Iris pigment epithelial cell (primary cell): ENCODE measurements at places on chromosomes 12 and 14.

DNA sequence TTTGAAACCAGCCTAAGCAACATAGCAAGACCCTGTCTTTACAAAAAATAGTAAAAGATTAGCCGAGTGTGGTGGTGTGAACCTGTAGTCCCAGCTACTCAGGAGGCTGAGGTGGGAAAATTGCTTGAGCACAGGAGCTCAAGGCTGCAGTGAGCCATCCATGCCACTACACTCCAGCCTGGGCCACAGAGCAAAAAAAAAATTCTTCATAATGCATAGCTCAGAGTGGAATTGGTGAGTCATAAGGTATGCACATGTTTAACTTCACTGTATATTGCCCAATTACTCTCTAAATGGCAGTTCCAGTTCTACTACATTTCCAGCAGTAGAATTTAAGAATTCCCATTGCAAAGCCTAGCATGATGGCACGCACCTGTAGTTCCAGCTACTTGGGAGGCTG, 26.8 kb upstream of the CLIP1 start:
- peak; percentile 95 for DNase-seq

DNA sequence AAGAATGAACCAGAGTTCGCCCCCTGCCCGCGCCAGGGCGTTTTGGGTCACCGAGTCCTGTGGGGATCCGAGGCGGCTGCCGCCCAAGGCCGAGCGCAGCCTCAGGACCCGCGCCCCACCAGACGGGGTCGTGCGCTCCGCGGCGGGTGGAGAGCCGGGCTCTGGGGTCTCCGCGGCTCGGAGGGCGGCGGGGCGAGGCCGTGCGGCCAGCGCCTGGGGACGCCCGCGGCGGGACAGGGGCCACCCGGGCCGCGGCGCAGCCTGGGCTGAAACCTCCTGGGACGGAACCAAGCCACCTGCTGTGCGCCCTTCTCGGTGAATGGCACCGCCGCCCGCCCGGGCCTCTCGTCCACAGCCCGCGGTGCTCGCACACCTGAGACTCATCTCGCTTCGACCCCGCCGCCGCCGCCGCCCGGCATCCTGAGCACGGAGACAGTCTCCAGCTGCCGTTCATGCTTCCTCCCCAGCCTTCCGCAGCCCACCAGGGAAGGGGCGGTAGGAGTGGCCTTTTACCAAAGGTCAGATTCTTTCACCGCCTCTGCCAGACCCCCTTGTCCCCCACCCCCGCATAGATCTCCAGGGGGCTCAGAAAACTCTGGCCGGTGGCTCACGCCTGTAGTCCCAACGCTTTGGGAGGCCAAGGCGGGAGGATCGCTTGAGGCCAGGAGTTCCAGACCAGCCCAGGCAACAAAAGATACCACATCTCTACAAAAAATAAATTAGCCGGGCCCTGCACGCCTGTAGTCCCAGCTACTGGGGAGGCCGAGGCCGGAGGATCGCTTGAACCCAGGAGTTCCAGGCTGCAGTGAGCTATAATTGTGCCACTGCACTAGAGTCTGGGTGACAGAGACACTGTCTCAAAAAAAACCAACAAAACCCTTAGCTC, 901 bp downstream of the B3GNT4 start:
- DNase-seq: no peak

DNA sequence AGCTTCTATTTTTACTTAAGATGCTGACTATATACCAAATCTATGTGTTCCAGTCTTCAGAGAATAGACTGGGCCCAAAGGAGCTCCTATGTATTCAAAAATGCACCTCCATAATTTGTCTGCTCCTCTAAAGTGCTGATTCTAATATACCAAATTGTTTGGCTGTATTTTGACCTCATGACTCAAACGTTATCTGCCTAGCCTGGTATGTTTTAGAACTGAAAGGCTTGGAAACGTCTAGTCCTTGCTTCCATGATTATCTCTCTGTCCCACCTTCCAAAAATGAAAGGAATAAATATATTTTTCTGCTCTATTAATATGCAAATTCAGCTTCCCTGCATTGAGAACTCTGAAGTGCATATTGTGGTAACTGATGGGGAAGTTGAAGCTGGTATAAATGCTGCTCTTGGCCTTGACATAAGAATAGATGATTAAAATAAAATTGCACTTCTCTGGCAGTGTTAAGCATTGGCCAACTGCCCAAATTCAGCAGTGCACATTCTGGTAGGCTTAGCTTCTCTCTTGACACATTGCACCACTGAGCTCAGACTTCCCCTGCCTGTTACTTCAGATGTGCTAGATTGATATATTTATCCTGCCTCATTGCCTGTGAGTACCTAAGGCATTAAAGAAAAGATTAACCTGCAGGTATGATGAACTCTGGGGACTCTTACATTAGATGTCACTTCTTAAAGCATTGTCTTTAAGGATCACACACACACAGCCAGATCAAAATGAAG, 882.3 kb downstream of the RPS29 start:
- DNase-seq: peak; percentile 66

- no peak for DNase-seq
Measured at GRCh38 chr12:120759591-120760348, 34.1 kb downstream of the ACADS start.

GRCh38 chr12:6950811-6951540, at the start of gene PTPN6:
TSS of gene PTPN6 (plus strand) at chr12:6951356. CDS start at chr12:6951513, 157 bp downstream.
- no peak for DNase-seq

- DNase-seq: no peak
Measured at GRCh38 chr12:65501093-65501621, 222.7 kb downstream of the MSRB3 start.

- DNase-seq: peak; percentile 84
Measured at GRCh38 chr14:95519699-95520098, 3.2 kb upstream of the SYNE3 start.

- DNase-seq: peak; percentile 41
Measured at GRCh38 chr12:119704065-119704747, 36.3 kb downstream of the PRKAB1 start.

DNA sequence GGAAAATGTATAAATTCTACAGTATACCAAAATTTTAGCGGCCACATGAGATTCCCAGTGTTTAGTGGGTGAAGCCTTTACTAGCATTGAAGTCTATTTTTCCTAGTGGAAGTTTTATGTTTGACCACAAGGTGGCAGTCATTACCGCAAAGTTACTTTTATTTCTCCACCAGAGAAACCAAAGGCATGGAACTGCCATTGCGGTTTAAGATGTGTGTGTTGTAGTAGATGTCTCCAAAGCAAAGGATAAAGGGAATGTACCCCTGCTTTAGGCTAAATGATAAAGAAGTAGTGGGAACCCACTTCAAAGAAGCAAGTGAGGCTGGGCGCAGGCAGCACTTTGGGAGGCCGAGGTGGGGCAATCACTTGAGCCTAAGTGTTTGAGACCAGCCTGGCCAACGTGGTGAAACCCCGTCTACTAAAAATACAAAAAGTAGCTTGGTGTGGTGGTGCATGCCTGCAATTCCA, 140.5 kb downstream of the PRKCH start:
- DNase-seq: peak; percentile 82

DNA sequence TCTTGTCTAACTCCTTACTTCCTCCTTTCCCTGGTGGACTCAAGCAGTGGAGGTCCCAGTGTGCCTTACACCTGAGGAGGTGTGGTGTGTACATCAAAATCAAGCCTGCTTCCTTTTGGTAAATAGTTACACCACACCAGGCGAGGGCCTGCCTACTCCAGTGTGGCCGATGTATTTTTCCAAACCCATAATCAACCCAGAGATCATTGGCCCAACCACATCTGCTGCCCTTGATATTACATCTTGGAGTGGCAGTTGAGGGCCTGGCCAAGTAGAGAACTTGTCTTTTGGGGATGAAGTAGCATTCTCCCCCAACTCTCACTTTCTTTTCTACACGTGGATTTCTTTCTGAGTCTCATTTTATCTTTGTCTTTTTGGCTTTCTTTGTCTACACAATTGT, 187.4 kb downstream of the EFCAB11 start:
- DNase-seq: no peak
